SJCRH30 (cell line): ENCODE measurements at places on chromosomes 2 and 18.
A peak's percentile ranks its signal among the peaks of the same experiment; 100 is the strongest.

GRCh38 chr18:66895631-66896030, 291.7 kb upstream of the CDH19 start:
- no peaks in the 10 kb centered on the region for H3K4me1 ChIP-seq
- H3K27me3 ChIP-seq = no peaks in the 10 kb centered on the region
- no peak for DNase-seq
- no peaks in the 10 kb centered on the region for H3K36me3 ChIP-seq
- H3K27ac ChIP-seq = no peak overlapping the region

DNA sequence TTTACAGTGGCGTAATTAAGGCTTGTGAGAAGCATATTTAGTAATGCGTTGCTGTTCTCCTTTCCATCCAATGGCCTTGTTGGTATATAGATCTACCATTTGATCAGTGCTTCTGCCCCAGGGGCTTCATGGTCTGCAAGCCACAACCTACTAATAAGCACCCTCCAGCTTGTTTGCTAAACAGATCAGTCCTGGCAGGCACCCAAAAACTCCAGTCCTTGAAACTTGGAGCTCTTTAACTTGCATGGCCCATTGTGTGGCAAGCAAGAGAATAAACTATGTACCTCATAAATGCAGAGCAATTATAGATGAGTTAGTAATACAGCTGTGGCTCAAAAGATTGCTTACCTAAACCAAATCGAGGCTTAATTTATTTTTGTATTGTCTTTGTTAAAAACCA, 158.5 kb downstream of the FTCDNL1 start:
- H3K27me3 ChIP-seq = no peaks in the 10 kb centered on the region
- no peaks in the 10 kb centered on the region for H3K36me3 ChIP-seq
- no peak overlapping the region for H3K4me3 ChIP-seq
- peak; percentile 76 for DNase-seq
- peaks cover 12% of the 10 kb centered on the region for H3K4me1 ChIP-seq

GRCh38 chr2:158253170-158253569, 151.5 kb downstream of the UPP2 start:
- H3K4me3 ChIP-seq = no peak overlapping the region
- no peak overlapping the region for H3K27ac ChIP-seq
- no peaks in the 10 kb centered on the region; the same call in 1 of the 2 replicates for H3K36me3 ChIP-seq
- peak; percentile 36 for DNase-seq
- no peaks in the 10 kb centered on the region for H3K27me3 ChIP-seq
- H3K4me1 ChIP-seq = peaks cover 6% of the 10 kb centered on the region; the same call in 1 of the 2 replicates

- peak; percentile 47 for DNase-seq
- H3K36me3 ChIP-seq = no peaks in the 10 kb centered on the region
- H3K4me1 ChIP-seq = no peaks in the 10 kb centered on the region
- H3K27me3 ChIP-seq = no peaks in the 10 kb centered on the region
- H3K4me3 ChIP-seq = peak overlapping the region; percentile 96
Observed at GRCh38 chr18:25350489-25351251, 1.3 kb downstream of the ZNF521 start.

- no peak for DNase-seq
- H3K4me1 ChIP-seq = no peaks in the 10 kb centered on the region
- no peaks in the 10 kb centered on the region for H3K27me3 ChIP-seq
- H3K36me3 ChIP-seq = no peaks in the 10 kb centered on the region
- H3K4me3 ChIP-seq = no peak overlapping the region
Observed at GRCh38 chr2:182230561-182230960, 196.3 kb downstream of the PDE1A start.

DNA sequence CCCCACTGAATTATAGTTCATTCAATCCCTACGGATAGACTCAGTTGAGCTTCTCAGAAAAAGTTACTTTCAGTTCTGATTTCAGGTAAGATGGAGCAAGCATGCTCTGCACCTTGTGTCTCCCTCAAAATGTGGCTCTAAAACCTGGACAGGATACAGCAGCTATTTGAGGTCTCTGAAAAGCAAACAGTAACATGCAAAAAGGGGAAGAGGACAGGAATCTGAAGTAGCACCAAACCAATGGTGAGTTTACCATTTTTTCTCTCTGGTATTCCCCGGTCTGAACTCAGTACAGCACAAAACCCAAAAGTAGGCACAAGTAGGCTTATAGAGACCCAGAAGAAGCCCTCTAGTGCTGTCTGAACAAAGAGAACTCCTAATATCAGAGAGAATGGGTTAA, 34.1 kb downstream of the LANCL1 start:
- peaks cover 3% of the 10 kb centered on the region; the same call in 1 of the 2 replicates for H3K36me3 ChIP-seq
- H3K27me3 ChIP-seq = no peaks in the 10 kb centered on the region
- no peak for DNase-seq
- no peak overlapping the region for H3K4me3 ChIP-seq

DNA sequence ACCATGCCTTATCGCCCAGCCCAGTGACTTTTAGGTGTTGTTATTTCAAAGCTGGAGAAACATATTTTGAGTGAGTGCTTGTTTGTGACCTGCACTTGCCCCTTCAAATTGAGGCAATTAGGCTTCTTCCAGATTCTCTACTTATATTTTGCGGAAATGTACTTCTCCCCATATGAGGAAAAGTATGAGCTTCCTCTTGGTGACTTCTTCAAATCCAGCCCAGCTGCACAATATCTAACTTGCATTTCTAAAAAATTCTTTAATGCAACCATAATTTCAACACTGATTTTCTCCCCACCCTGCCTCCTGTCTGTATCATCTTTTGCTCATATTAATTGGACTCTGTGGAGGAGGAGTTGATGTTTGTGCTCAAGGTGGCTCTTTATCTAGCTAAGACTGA, 391.2 kb upstream of the POU3F3 start:
- H3K4me1 ChIP-seq = no peaks in the 10 kb centered on the region
- H3K36me3 ChIP-seq = no peaks in the 10 kb centered on the region
- H3K27me3 ChIP-seq = 0 out of 2 replicates have a peak, but pooled peaks cover 8% of the 10 kb centered on the region
- H3K27ac ChIP-seq = no peak overlapping the region
- DNase-seq = no peak

DNA sequence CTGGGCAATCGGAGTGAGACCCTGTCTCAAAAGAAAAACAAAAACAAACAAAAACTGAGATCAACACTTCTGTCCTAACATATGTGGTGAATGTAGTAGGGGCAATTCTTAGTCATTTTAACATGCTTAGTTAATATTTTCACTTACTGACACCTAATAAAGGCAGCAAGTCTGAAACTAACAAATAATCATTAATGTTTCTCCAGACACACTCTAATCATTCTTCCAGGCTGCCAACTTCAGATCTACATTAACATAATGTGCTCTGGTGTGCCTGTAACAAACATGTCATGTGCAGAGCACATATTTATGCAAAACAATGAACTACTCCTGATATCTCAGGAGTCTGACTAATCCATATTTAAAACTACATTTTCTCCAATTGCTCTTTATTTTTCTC, 6.0 kb downstream of the KRCC1 start:
- DNase-seq = no peak
- H3K4me1 ChIP-seq = peaks cover 3% of the 10 kb centered on the region; the same call in 1 of the 2 replicates
- H3K4me3 ChIP-seq = no peak overlapping the region
- no peak overlapping the region for H3K27ac ChIP-seq
- H3K36me3 ChIP-seq = peaks cover 6% of the 10 kb centered on the region; the same call in 1 of the 2 replicates

DNA sequence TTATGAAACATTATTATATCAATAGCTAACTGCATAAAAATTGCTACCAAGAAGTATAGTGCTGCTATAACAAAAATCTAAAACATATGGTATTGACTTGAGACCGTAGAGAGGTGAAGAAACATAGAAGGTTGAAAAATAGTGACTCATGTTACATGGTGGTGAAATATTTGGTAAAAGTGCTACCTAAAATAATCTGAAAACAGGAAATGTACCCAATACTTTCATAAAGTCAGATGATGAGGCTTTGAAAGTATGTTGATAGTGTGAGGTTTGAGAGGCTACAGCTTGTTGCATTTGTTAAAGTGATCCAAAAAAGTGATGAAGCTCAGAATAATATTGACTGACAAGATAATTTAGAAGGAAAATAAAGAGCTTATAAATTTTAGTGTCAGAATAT, 718.7 kb upstream of the SLC8A1 start:
- H3K4me1 ChIP-seq = no peaks in the 10 kb centered on the region
- H3K4me3 ChIP-seq = no peak overlapping the region
- no peak overlapping the region for H3K27ac ChIP-seq
- no peaks in the 10 kb centered on the region for H3K27me3 ChIP-seq
- H3K36me3 ChIP-seq = no peaks in the 10 kb centered on the region

DNA sequence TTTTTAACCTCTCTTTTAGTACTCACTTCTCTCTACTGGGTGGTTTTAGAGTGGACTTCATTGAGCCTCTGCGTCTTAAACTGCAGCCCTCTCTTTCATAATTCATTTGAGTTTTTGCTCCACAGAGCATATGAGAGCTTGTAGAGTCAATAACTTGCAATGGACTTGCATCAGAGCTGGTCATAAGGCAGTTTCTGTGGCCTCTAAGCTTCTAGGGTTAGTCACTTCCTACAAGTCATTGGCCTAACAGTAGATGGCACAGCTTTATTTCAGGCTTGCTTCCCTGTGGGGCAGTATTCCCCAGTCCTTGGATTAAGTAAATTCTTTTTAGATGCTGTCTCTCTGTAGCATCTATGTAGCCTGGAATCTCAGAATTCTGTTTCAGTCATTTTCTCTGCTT, 1435.7 kb downstream of the LRP1B start:
- H3K4me3 ChIP-seq = no peak overlapping the region
- H3K27ac ChIP-seq = no peak overlapping the region
- no peaks in the 10 kb centered on the region for H3K27me3 ChIP-seq
- no peaks in the 10 kb centered on the region for H3K36me3 ChIP-seq
- H3K4me1 ChIP-seq = no peaks in the 10 kb centered on the region

GRCh38 chr2:23618265-23618664, 233.3 kb downstream of the KLHL29 start:
- DNase-seq = no peak
- peak overlapping the region; percentile 86; the same call in 1 of the 2 replicates for H3K27ac ChIP-seq
- H3K4me3 ChIP-seq = no peak overlapping the region
- H3K36me3 ChIP-seq = 0 out of 2 replicates have a peak, but pooled peaks cover 5% of the 10 kb centered on the region

DNA sequence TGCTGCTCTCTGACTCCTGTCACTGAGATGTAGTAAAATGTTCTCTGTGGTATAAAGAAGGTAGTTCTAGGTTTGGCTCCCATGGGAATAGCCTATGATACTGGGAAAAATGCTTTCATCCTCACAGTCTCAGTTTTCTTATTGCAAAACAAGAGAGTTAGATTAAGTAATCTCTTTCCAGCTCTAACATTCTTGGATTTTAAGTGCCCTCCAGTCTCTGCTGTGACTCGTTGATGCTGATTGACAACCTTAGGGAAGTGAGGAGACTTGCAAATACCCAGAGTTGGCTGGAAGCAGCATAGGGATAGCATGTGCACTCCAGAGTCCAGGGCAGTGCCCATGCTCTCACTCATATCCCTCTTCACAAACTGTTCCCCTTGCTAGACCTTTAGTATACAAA, 534.9 kb downstream of the SLC4A3 start:
- no peak overlapping the region for H3K27ac ChIP-seq
- no peak for DNase-seq
- no peaks in the 10 kb centered on the region for H3K4me1 ChIP-seq
- no peaks in the 10 kb centered on the region for H3K27me3 ChIP-seq
- H3K4me3 ChIP-seq = no peak overlapping the region

DNA sequence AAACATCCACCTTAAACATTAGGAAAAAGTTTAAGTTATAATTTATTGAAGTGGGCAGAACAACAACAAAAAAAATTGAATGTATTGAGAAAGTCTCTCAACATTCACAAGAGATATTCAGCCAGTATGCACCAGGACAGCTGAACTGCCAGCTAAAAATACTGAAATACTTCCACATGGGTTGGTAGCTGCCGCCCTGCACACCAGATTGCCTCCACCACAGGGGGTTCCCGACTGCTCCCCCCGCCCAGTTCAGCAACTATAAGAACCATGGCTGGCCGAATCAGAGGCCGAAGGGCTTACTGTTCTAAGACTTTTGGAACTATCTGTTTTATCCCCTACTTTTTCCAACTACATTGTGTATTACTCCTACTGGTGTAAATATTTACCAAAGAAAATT, 150.0 kb upstream of the LRP1B start:
- H3K27me3 ChIP-seq = no peaks in the 10 kb centered on the region
- no peak for DNase-seq
- no peak overlapping the region for H3K4me3 ChIP-seq
- H3K4me1 ChIP-seq = no peaks in the 10 kb centered on the region
- no peaks in the 10 kb centered on the region for H3K36me3 ChIP-seq
- no peak overlapping the region for H3K27ac ChIP-seq

GRCh38 chr2:40178971-40179370, 272.9 kb downstream of the SLC8A1 start:
- H3K27ac ChIP-seq = peak overlapping the region; percentile 14; the same call in 1 of the 2 replicates
- peaks cover 17% of the 10 kb centered on the region for H3K4me1 ChIP-seq
- no peaks in the 10 kb centered on the region for H3K36me3 ChIP-seq
- H3K4me3 ChIP-seq = no peak overlapping the region
- peak; percentile 74 for DNase-seq
- no peaks in the 10 kb centered on the region for H3K27me3 ChIP-seq

DNA sequence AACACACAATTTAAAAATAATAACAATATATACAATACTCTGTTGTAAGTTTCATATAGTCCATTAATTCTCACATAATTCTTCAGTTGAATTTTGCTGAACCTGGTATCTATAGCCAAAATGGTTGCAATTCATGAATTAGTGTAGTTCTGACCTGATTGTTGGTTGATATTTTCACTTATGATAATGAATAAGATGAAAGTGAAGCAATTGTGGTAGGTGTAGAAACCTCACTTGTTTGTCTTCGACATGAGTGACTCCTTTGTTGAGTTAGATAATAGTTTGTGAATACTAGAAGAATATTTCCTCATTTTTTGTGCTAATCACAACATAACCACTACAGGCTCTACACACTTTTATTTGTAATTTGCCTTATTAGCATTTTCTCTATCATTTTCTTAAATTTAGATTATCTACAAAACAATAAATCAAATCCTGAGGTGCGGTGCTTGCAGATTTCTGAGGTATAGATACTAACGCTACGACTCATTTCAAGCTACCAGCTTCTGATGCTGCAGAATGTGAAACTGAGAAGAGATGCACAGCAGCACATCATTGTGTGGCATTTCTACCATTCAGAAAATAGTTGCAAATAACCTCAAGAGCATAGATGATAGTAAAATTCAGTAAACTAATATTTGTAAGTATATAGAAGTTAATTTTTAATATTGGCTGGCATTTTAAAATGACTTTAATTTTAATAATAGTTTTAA, 117.9 kb downstream of the KCNH7 start:
- H3K4me3 ChIP-seq = no peak overlapping the region
- no peak overlapping the region for H3K27ac ChIP-seq
- no peak for DNase-seq
- no peaks in the 10 kb centered on the region for H3K36me3 ChIP-seq

- DNase-seq = no peak
- no peak overlapping the region for H3K4me3 ChIP-seq
- no peaks in the 10 kb centered on the region for H3K27me3 ChIP-seq
- H3K36me3 ChIP-seq = no peaks in the 10 kb centered on the region
- H3K27ac ChIP-seq = no peak overlapping the region
- H3K4me1 ChIP-seq = no peaks in the 10 kb centered on the region
Observed at GRCh38 chr2:130864830-130865800, 28.4 kb downstream of the ARHGEF4 start.

- no peaks in the 10 kb centered on the region for H3K4me1 ChIP-seq
- no peak for DNase-seq
- H3K4me3 ChIP-seq = no peak overlapping the region
- 0 out of 2 replicates have a peak, but pooled peaks cover 3% of the 10 kb centered on the region for H3K27me3 ChIP-seq
Observed at GRCh38 chr2:175806570-175806969, 195.5 kb downstream of the LNPK start.
